CD4-positive, alpha-beta memory T cell (primary cell): ENCODE measurements at places on chromosomes 4 and X. TPM values are rescaled to one million over a fixed set of nuclear protein-coding genes. Genes with fewer than 3 reads are reported as not detected.

DNA sequence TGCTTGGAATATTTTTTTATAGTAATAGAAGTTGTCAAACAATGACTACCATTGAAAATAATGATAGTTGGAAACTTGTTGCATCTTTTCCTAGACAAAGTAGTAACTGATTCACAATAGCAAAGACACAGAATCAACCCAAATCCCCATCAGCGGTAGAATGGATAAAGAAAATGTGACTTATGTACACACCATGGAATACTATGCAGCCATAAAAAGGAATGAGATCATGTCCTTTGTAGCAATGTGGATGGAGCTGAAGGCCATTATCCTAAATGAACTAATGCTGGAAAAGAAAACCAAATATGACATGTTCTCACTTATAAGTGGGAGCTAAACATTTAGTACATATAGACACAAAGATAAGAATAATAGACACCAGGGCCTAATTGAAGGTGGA, 49.7 kb downstream of the ATP10D start:
- H3K36me3 ChIP-seq = no peaks in the 10 kb centered on the region
- no peak overlapping the region for H3K27ac ChIP-seq
- H3K4me1 ChIP-seq = peaks cover 40% of the 10 kb centered on the region
- DNase-seq = no peak
- H3K4me3 ChIP-seq = no peak overlapping the region

Gene SLC10A4
- not detected for total RNA-seq

DNA sequence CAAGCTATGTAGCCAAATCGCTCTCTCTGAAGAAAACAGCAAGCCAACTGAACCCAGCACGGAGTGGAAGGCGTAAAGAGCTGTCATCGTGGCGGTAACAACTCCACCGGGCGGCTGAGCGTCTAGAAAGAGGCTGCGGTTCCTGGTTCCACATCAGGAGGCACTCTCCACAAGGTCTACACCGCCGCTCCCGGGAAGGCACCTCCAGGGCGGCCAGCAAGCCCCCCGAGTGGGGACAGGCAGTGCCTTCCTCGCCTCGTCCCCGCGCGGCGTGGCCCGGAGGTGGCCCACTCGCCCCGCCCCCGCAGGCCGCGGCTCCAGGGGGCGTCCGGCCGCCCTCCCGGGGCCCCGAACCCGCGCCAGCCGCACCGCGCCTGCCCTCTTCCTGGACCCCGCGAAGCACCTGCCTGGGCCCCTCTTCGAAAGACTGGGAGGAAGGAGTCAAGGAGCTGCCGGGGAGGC, 755 bp downstream of the KLHL8 start:
- peak overlapping the region; percentile 89 for H3K4me3 ChIP-seq
- H3K36me3 ChIP-seq = no peaks in the 10 kb centered on the region
- no peaks in the 10 kb centered on the region for H3K27me3 ChIP-seq
- peak overlapping the region; percentile 85 for H3K27ac ChIP-seq

DNA sequence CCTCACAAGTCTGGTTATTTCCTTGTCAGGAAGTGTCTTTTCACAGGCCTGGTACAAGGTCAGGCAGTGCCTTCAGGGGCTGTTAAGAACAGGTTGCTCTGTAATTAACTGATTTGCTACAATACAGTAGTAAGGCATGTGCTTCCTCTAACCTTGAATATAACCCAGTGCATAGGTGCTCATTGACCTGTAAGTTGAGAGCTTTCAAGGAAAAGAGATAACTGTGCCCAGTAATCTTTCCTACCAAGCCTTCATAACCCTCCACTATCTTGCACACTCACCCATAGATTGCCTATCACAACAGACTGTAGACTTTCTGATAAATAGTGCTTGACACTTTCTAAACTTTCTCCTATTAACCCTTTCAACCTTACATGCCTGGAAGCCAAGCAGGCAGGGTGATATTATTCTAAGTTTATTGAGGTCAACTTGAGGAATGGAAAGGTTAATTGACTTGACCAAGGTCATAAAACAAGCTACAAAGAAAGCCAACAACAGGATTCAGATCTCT, 148.1 kb downstream of the PPARGC1A start:
- H3K36me3 ChIP-seq = no peaks in the 10 kb centered on the region
- H3K4me1 ChIP-seq = no peaks in the 10 kb centered on the region
- no peak for DNase-seq

- H3K36me3 ChIP-seq = no peaks in the 10 kb centered on the region
- no peaks in the 10 kb centered on the region for H3K27me3 ChIP-seq
- H3K4me1 ChIP-seq = peaks cover 41% of the 10 kb centered on the region
- no peak within 1 kb of the TSS for H3K27ac ChIP-seq
These were observed at the start of gene DTHD1 for GRCh38 chr4:36281384-36282106. Gene DTHD1 (plus strand): TSS chr4:36281616. CDS start chr4:36281759, 143 bp downstream.

DNA sequence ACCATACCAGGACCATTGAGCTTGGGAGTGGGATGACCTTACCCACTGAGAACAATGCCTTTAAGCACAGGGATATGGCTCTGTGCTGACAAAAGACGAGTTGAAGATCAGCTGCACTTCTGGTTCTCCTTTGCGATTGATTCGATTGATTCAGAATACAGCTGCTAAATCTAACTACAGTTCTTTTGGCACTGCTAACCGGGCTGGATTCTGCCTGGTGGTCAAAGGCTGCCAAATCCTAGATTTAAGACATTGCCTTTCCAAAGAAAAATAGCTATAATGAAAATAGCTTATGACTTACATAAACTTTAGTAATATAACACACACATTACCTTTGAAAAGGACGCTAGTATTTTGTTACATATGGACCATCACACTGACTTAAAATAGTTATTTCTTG, 18.3 kb downstream of the RAP2C start:
- H3K4me3 ChIP-seq = no peak overlapping the region
- no peak for DNase-seq
- H3K27ac ChIP-seq = no peak overlapping the region
- no peaks in the 10 kb centered on the region for H3K36me3 ChIP-seq
- H3K4me1 ChIP-seq = no peaks in the 10 kb centered on the region
- no peaks in the 10 kb centered on the region for H3K27me3 ChIP-seq

DNA sequence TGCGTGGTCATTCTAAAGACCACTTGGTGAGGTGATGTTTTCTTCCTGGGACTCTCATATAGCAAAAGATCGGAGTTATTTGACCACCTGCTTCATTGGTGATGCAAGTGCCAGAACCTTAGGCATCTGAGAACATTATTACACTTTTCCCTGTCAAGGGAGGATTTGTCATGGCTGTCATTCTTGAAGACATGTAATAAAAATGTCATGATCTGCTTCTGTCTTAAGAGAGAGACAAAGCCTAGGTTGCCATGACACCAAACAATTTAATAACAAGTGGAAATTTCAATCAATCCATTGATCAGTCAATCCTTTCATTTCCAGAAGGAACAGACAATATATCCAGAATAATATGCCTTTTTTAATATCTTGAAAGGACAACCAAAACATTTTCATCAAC, 97.9 kb upstream of the OR13H1 start:
- no peaks in the 10 kb centered on the region for H3K4me1 ChIP-seq
- no peaks in the 10 kb centered on the region for H3K27me3 ChIP-seq
- no peak overlapping the region for H3K27ac ChIP-seq
- no peak overlapping the region for H3K4me3 ChIP-seq
- no peak for DNase-seq

DNA sequence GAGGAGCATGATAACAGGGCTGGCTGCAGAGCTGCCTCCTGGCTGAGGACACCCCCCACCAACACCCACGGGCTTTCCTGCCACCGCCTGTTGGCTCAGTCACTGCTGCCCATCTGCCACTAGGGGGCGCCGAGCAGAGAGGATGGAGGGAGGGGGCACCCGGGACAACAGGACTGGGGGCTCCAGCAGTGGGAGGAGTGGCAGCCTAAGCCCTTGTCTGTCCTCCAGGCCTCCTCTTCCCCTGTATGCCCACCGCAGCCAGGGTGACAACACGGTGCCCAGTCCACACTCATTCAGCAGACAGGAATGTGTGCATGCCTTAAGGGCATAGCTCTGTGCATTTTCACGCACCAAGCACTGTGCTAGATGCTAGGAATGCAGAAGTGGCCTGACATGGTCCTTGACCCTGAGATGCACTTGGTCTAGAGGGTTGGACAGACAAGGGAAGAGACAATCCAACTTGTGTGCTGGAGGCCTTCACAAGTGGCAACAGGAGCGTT, 149.9 kb downstream of the AMMECR1 start:
- no peak for DNase-seq
- H3K27ac ChIP-seq = no peak overlapping the region
- H3K4me1 ChIP-seq = no peaks in the 10 kb centered on the region
- H3K4me3 ChIP-seq = no peak overlapping the region
- H3K27me3 ChIP-seq = no peaks in the 10 kb centered on the region
- no peaks in the 10 kb centered on the region for H3K36me3 ChIP-seq

Gene PGM2
- 18.4 TPM for total RNA-seq

- H3K4me3 ChIP-seq = no peak overlapping the region
- no peaks in the 10 kb centered on the region for H3K36me3 ChIP-seq
- no peak overlapping the region for H3K27ac ChIP-seq
- no peaks in the 10 kb centered on the region for H3K4me1 ChIP-seq
- DNase-seq = no peak
- H3K27me3 ChIP-seq = no peaks in the 10 kb centered on the region
These were observed 581.2 kb upstream of the IGFBP7 start for GRCh38 chr4:57691370-57691769.

- no peaks in the 10 kb centered on the region for H3K27me3 ChIP-seq
- H3K4me1 ChIP-seq = no peaks in the 10 kb centered on the region
- no peak overlapping the region for H3K4me3 ChIP-seq
- H3K27ac ChIP-seq = no peak overlapping the region
- no peaks in the 10 kb centered on the region for H3K36me3 ChIP-seq
These were observed 14.5 kb upstream of the PRRG3 start for GRCh38 chrX:151680805-151681204.

Gene NMU
- total RNA-seq = not detected

Gene CLOCK
- total RNA-seq = 15.4 TPM

Gene PCSK1N
- total RNA-seq = 6.4 TPM

DNA sequence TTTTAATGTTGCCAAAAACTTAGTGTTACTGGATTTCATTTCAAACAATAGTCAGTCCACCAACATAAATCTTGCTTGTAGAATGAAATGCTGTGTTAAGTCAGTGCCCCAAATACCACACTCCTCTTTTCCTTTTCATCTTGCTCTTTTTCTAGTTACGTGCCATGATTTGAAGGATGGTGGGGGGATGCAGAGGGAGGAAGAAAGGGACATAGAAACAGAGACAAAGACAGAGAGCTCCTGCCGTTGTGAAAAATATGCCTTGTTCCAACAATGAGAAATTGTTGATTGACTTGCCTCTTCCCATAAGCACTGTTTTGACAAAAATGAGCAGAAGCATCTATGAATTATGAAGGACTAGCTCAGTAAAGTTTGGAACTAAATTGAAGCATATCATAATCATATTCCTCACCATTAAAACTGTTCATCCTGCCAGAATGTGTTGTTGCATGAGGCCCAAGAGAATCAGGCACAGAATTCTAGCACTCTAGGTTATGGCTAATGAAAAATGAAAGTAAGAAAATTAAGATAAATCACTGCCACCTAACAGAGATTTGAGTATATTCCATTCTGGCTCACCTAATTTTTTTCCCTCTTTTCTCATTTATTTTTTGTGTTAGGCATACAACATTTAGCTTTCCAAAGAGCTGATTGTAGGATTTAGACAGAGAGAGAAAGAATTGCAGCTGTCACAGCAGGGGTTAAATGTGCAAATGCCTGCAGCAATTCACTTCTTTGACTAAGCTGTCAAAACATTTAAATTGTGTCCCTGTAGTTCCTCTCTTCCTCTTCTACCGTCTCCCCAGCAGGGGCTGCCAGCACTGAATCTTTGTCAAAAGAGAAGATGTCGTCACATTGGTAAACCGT, 111.6 kb upstream of the PTPN13 start:
- no peaks in the 10 kb centered on the region for H3K27me3 ChIP-seq
- no peaks in the 10 kb centered on the region for H3K36me3 ChIP-seq
- no peak overlapping the region for H3K27ac ChIP-seq
- no peaks in the 10 kb centered on the region for H3K4me1 ChIP-seq
- H3K4me3 ChIP-seq = no peak overlapping the region

Gene ITM2A
- 169 TPM for total RNA-seq

Gene FABP2
- total RNA-seq = not detected

Gene OTC
- not detected for total RNA-seq

Gene ODAPH
- total RNA-seq = not detected

DNA sequence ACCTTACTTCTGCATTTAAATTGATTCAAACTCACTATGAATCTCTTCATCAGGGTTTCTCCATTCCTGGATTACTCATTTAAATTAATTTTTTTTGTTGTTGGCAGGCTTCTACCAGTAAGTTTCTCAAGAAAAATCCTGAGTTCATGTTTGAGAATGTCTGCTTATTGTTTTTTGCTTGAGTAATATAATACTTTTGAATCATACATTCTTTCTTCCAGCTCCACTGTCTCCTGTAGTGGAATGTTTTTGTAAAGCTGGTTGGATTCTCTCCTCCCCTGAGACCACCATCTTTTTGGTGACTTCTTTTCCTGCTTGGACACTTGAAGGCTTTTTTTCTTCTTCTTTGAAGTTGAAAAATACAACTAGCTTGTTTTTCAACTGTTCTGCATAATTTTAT, 4.3 kb upstream of the MID1IP1 start:
- H3K4me3 ChIP-seq = no peak overlapping the region
- DNase-seq = no peak
- H3K4me1 ChIP-seq = no peaks in the 10 kb centered on the region

DNA sequence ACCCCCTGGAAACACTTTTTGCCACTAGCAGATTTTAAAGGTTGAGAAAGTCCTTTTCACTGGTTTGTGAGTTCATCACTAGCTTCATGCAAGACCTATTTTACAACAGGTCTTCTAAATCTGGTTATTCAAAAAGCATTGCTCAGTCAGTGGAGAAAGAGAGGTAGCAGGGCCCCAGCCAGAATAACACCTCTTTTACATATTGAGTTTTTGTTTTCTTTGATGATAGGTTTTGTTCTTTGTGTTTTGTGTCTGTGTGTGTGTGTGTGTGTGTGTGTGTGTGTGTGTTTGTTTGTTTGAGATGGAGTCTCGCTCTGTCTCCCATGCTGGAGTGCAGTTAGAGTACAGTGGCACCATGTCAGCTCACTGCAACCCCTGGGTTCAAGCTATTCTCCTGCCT, 2.7 kb upstream of the VEGFC start:
- DNase-seq = no peak
- peaks cover 5% of the 10 kb centered on the region for H3K27me3 ChIP-seq
- no peak overlapping the region for H3K27ac ChIP-seq
- no peaks in the 10 kb centered on the region for H3K4me1 ChIP-seq
- H3K36me3 ChIP-seq = no peaks in the 10 kb centered on the region
